ENCODE measurements at places on chromosomes 11 and 22.

GRCh38 chr11:73396985-73397384 is 20.8 kb downstream of the RELT start:
- H3K4me1 ChIP-seq, result no peaks in the 10 kb centered on the region
- DNase-seq, result no peak

DNA sequence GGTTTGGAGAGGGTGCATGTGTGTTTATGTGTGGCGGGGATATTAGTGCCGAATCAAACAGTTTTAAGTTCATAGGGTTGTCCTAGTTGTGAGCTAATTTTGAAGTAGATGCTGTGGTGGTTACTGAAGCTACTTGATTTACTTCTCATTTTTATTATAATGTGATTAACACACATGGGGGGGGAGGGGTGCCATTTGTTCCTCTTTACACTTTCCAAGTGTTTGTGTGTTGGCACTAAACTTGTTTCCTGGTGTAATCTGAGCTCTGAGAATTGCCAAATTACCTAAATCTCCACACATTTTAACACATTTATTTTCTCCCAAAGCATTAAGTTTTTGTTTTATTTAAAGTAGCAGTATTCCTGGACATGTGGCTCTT is 60.1 kb downstream of the ZNRF3 start:
- H3K4me3 ChIP-seq, result no peak overlapping the region
- DNase-seq, result no peak
- no peaks in the 10 kb centered on the region for H3K4me1 ChIP-seq
- H3K27me3 ChIP-seq, result no peaks in the 10 kb centered on the region
- no peak overlapping the region for H3K27ac ChIP-seq

GRCh38 chr11:44527476-44527875 is 38.0 kb upstream of the CD82 start:
- H3K36me3 ChIP-seq, result no peaks in the 10 kb centered on the region
- H3K27me3 ChIP-seq, result no peaks in the 10 kb centered on the region
- peak; percentile 75 for DNase-seq

DNA sequence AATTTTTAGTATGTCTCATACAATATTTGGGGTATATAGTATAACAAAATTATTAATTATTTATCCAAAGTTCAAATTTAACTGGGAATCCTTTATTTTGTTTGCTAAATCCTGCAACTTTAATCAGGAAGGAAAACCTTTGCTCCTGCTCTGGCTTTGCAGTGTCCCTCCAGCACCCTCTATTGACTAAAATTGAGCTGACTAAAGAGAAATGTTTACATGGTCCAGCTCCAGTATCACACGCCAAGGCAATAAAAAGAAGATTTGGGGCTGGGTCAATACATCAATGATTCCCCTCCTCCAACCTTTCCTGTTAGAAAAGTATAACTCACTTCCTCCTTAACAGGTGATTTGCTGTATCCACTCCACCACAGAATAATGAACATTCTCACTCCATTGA is 153.0 kb upstream of the LRRC4C start:
- no peaks in the 10 kb centered on the region for H3K27me3 ChIP-seq
- H3K4me1 ChIP-seq, result no peaks in the 10 kb centered on the region
- no peak overlapping the region for H3K27ac ChIP-seq
- DNase-seq, result no peak
- no peaks in the 10 kb centered on the region for H3K36me3 ChIP-seq

GRCh38 chr11:73429121-73429750 is 53.0 kb downstream of the RELT start:
- peaks cover 3% of the 10 kb centered on the region for H3K4me1 ChIP-seq
- H3K4me3 ChIP-seq, result no peak overlapping the region
- no peak for DNase-seq

GRCh38 chr11:35376118-35376510 is 43.2 kb downstream of the SLC1A2 start:
- H3K36me3 ChIP-seq, result no peaks in the 10 kb centered on the region
- H3K4me3 ChIP-seq, result no peak overlapping the region
- no peaks in the 10 kb centered on the region for H3K4me1 ChIP-seq
- no peaks in the 10 kb centered on the region for H3K27me3 ChIP-seq

DNA sequence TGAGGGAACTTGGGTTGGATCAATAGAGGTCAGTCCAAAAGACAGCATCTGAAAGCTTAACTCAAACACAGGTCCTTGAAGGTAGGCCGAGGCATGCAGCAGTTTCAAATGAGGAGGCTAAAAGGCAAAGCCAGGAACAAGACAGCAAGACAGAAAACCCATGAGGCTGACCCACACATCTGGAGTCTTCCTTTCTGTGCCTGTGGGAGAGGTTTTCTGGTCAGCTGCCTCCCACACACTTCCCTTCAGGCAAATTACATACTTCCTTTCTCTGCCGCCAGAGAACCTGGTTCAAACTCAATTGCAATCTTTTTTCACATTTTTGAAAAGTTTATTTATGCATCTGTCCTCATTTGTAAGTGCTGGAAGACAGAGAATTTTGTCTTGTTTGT is 29.8 kb upstream of the CRTAM start:
- H3K4me1 ChIP-seq, result no peaks in the 10 kb centered on the region
- peak; percentile 24 for DNase-seq
- no peaks in the 10 kb centered on the region for H3K27me3 ChIP-seq
- H3K36me3 ChIP-seq, result no peaks in the 10 kb centered on the region

GRCh38 chr11:99545616-99546015 is 524.9 kb downstream of the CNTN5 start:
- H3K4me1 ChIP-seq, result no peaks in the 10 kb centered on the region
- H3K27me3 ChIP-seq, result no peaks in the 10 kb centered on the region
- no peak overlapping the region for H3K4me3 ChIP-seq
- H3K36me3 ChIP-seq, result no peaks in the 10 kb centered on the region

DNA sequence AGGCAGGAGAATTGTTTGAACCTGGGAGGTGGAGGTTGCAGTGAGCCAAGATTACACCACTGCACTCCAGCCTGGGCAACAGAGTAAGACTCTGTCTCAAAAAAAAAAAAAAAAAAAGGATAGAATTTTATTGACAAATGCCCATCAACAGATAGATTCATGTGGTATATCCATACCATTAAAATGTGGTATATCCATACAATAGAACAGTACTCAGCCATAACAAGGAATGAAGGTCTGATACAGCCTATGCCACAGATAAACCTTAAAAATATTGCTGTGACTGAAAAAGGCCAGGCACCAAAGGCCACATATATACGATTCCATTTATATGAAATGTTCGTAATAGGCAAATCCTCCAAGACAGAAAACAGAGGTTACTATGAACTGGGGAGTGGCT is 45.3 kb upstream of the PPP2R1B start:
- no peak overlapping the region for H3K27ac ChIP-seq
- no peaks in the 10 kb centered on the region for H3K27me3 ChIP-seq
- H3K4me1 ChIP-seq, result no peaks in the 10 kb centered on the region
- peaks cover 5% of the 10 kb centered on the region for H3K36me3 ChIP-seq
- no peak overlapping the region for H3K4me3 ChIP-seq

GRCh38 chr11:112223121-112223520 is 3.1 kb upstream of the PTS start:
- H3K4me3 ChIP-seq, result no peak overlapping the region
- no peaks in the 10 kb centered on the region for H3K36me3 ChIP-seq
- H3K4me1 ChIP-seq, result no peaks in the 10 kb centered on the region
- H3K27me3 ChIP-seq, result no peaks in the 10 kb centered on the region

DNA sequence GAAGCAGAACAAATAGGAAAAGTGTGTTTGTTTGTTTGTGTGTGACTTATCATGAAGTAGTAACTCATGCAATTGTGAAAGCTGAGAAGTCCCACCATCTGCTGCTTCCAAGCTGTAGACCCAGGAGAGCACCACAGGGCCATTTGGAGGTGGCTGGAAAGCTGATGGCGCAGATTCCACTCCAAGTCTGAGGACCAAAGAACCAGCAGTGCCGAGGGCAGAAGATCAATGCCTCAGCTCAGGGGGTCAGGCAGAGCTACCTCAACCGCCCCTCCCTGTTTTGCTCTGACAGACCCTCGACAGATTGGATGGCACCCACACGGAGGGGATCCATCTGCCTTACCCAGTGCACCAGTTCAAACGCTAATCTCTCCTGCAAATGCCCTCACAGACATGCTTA is 896.2 kb downstream of the BRD1 start:
- H3K4me3 ChIP-seq, result no peak overlapping the region
- no peak overlapping the region for H3K27ac ChIP-seq
- no peak for DNase-seq
- no peaks in the 10 kb centered on the region for H3K4me1 ChIP-seq
- no peaks in the 10 kb centered on the region for H3K36me3 ChIP-seq
- no peaks in the 10 kb centered on the region for H3K27me3 ChIP-seq

- no peak overlapping the region for H3K4me3 ChIP-seq
- no peaks in the 10 kb centered on the region for H3K4me1 ChIP-seq
- no peaks in the 10 kb centered on the region for H3K36me3 ChIP-seq
- peak overlapping the region; percentile 83 for H3K27ac ChIP-seq
These were observed 269.9 kb downstream of the TBC1D22A start for GRCh38 chr22:47032091-47032943.

DNA sequence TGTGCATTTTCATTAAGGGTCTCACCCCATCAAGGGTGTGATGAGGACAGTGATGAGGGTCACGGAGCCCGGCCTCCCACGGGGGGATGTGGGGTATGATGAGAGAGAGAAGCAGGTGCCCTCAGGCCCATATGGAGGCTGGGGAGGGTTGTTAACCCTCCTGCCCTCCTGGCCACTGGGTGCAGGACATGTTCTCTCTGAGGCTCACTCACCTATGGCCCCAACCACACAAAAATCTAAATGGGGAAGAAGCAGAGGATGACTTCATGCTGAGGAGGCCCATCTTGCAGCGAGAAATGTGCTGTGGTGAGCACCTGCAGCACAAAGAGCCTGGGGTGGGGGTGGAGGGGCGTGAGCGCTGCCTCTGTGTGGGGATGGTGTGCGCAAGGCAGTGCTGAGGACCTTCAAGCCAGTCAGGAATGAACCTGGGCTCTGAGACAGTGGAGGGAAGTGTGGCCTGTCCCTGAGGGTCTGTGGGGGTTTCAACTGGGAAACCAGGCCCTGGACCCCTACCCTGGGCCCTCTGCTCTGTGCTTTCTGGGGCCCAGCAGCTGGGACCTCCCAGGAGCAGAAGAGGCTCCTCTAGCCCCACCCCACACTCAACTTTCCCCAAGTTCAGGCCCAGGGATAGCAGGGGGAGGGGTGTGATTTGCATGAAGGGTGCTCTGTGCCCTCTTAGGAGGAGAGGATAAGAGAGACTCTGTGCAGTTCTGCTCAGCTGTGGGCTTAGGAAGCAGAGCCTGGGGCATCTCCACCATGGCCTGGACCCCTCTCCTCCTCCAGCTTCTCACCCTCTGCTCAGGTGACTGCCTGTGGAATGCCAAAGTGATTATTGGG is 43.0 kb upstream of the TOP3B start:
- H3K4me1 ChIP-seq, result no peaks in the 10 kb centered on the region
- no peak overlapping the region for H3K4me3 ChIP-seq
- H3K27ac ChIP-seq, result no peak overlapping the region
- DNase-seq, result no peak
- H3K36me3 ChIP-seq, result no peaks in the 10 kb centered on the region

GRCh38 chr11:102955624-102956023 is at the start of gene MMP13:
MMP13 (minus strand) TSS chr11:102955732; CDS start chr11:102955705, 27 bp downstream.
- no peaks in the 10 kb centered on the region for H3K27me3 ChIP-seq
- H3K36me3 ChIP-seq, result no peaks in the 10 kb centered on the region
- H3K4me3 ChIP-seq, result no peak within 1 kb of the TSS
- DNase-seq, result no peak

DNA sequence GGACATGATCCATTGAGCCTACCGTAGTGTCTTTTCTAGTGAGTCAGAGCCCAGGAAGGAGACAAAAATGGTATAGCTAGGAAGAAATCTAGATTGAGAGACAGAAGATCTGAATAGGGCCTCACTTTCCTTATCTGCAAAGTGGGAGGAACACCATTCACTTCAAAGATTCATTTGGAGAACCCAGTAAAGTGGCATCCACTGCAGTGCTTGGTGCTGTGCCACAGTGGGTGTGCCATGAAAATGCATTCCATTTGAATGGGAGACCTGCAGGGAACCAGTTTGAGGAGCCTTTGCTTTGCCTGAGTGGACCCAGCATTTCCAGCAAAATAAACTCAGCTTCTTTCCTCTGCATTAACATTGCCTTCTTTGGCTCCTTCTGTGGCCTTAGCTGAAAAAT is 470.5 kb upstream of the CADM1 start:
- H3K36me3 ChIP-seq, result no peaks in the 10 kb centered on the region
- no peak overlapping the region for H3K4me3 ChIP-seq

DNA sequence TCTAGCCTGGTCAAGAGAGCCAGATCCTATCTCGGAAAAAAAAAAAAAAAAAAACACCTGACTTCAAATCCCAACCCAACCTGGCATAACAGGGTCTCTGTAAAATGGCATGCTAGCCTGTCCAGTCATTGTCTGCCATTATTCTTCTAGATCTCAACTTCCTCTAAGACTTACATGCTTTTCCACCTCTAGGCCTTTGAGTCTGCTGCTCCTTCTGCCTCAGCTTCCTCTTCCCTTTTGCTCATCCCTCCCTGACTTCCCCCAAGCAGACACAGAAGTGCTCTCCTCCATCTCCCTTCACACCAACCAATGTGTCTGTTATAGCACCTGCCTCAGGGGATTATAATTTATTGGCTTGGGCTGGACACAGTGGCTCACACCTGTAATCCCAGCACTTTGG is 7.8 kb downstream of the STK33 start:
- no peaks in the 10 kb centered on the region for H3K27me3 ChIP-seq
- H3K4me3 ChIP-seq, result no peak overlapping the region
- no peaks in the 10 kb centered on the region for H3K4me1 ChIP-seq
- no peak for DNase-seq

DNA sequence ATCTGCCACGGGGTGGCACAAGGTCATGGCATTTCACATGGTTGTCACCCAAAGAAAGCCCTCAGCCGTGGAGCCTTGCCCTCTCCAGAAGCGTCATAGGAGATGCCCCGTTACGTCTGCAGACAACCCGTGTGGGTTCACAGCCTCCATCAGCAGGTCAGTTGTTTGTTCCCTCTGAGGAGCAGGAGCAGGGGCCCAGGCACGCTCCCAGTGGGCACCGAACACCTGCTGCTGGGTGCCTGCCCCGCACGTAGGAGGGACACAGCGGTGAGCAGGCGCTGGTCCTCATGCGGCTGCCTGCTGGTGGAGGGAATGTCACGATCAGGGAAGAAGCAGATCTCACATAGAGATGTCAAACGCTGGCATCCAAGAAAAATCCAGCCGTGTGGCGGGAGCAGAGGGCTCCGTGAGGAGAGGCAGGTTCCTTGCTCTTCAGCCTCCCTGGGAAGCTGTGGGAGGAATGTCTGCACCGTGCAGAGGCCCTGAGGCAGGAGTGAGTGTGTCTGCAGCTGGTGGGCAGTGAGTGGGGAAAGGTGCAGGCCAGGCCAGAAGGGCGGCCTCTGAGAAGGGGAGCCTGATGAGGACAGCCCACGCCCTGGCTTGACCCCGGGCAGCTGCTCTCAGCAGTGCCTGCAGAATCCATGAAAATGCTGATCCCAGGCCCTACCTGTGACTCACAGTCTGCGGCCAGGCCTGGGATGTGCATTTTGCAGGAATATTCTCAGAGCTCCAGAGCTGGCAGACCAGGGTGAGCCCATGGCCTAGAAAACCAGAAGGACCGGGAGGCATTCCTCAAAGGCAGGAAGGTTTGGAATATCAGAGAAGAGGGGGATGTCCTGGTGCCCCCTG is 36.4 kb upstream of the TH start:
- H3K27ac ChIP-seq, result no peak overlapping the region
- peaks cover 11% of the 10 kb centered on the region for H3K4me1 ChIP-seq
- no peak for DNase-seq
- H3K4me3 ChIP-seq, result no peak overlapping the region
